WTC11 (cell line): ENCODE measurements at places on chromosomes 4 and X. TPM values are rescaled to one million over a fixed set of nuclear protein-coding genes. Genes with fewer than 3 reads are reported as not detected.

DNA sequence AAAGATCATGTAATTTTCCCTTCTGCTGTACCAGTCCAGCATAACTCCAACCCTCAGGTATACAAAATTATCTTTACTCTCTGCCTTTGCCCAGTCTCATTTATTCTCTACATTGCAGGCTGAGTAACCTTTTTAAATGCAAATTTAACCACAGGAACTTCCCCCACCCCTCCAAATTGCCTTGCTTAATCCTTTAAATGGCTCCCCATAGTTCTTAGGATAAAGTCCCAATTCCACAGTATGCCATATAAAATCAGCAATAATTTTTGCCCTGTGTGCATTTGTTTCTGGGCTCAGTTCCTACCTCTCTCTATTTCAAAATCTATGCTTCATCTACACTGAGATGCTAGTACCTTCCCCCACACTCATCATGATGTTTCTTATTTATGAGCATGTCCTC lies 879.7 kb downstream of the RPA4 start:
- peaks cover 4% of the 10 kb centered on the region; the same call in 1 of the 2 replicates for H3K36me3 ChIP-seq
- no peaks in the 10 kb centered on the region for H3K27me3 ChIP-seq
- peaks cover 51% of the 10 kb centered on the region for H3K4me1 ChIP-seq

GRCh38 chr4:7377223-7377865 lies 57.4 kb downstream of the PSAPL1 start:
- H3K36me3 ChIP-seq, result no peaks in the 10 kb centered on the region
- H3K4me3 ChIP-seq, result no peak overlapping the region
- H3K4me1 ChIP-seq, result no peaks in the 10 kb centered on the region

GRCh38 chr4:113043591-113043990 lies 5.9 kb upstream of the ANK2 start:
- no peaks in the 10 kb centered on the region; the same call in 1 of the 2 replicates for H3K36me3 ChIP-seq
- H3K4me3 ChIP-seq, result no peak overlapping the region
- H3K4me1 ChIP-seq, result no peaks in the 10 kb centered on the region
- no peak for DNase-seq

CT55 gene
- total RNA-seq, result 0.24 TPM in 1 of 3 replicates, not detected in the others
